Myocyte (in vitro differentiated cells): ENCODE measurements at places on chromosomes 7 and 10. TPM values are rescaled to one million over a fixed set of nuclear protein-coding genes. Genes with fewer than 3 reads are reported as not detected.
A peak's percentile ranks its signal among the peaks of the same experiment; 100 is the strongest.

The PCBD1 gene
- 53.2 and 58.8 TPM in 2 replicates for total RNA-seq

The CCDC146 gene
- total RNA-seq = 2.3 and 3.4 TPM in 2 replicates

The CLDN4 gene
- not detected in 2 replicates for total RNA-seq

The MSMB gene
- not detected in 2 replicates for total RNA-seq

The C7orf25 gene
- 15.1 and 26.1 TPM in 2 replicates for total RNA-seq

The PIK3AP1 gene
- total RNA-seq = 0.29 and 2.0 TPM in 2 replicates

- no peak for DNase-seq
Observed at GRCh38 chr7:117588352-117588794, 108.5 kb downstream of the CFTR start.

GRCh38 chr10:71039551-71039950, 151.2 kb upstream of the PCBD1 start:
- DNase-seq = no peak

DNA sequence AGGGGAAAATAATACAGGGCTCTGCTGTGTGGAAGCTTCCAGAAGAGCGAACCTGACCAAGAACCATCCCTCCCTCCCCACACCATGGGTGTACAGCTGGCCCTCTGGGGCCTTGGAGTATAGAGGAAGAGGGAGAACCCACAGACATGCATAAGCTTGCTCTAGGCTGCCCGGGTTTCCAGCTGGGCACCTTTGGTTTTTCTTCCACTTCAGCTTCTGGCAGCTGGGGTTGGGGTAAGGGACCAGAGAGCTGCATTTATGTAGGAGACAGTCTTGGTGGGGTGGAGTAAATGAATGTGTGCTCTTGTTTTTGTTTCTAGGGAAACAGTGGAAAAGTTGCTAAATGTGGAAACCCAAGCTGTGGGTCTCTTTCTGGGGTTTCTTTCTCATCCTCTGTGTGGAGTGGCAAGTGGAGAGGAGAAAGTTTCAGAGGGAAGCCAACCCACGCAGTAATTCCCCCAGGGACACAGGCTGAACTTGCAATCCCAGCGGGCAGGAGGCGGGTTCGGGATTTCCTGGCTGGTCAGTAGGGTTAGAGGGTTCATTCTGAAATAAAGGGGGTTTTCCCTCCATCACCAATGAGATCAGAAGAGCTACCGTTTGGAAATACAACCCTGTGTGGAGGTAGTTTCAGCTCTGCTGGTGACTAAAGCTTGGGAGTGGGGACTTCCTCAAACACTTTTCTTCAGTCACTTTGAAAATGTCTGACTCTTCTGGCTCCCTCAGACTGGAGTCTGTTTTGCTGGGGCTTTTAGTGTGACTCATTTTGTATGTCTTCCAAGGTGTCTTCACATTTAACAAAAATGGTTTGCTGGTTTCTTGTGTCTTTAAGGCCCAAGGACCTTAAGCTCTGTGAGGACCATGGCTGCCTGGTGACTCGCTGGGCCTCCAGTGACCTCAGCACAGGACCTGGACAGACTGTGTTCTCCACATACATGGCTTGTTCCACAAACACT, 22.2 kb upstream of the SRGN start:
- peak; percentile 54 for DNase-seq

DNA sequence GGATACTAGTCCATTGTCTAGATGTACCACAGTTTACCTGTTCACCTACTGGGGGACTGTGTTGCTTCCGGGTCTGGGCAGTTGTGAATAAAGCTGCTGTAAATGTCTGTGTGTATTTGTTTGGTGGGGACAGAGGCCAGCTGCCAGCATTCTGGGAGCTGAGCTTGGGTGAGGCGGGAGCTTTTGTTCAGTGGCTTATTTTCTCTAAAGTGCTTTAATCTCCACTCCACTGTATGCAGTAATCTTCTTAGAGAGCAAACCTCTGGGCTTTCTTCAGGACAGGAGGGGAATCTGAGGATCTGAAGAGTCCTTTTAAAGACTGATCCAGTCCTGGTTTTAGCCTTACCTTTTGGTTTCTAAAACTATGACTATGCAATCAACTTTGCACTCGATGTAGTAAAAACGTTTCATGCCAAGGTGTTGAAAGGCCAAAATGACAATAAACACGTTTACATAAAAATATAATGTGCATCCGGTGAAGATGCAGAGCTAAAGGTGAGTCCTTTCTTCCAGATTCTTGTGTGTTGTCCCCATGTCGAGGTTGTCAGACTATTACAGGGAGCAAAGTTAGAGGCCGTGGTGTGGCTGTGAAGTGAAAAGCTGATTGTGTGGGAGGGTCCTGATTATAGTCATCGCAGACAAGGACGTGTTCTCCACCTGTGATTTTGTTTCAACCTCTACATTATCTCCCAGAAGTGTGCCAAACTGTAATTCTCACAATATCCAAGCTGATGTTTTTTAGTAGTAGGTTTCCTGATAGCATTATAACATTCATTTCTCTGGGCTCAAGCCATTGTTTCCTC, 279.8 kb downstream of the CAMK1D start:
- no peak for DNase-seq

DNA sequence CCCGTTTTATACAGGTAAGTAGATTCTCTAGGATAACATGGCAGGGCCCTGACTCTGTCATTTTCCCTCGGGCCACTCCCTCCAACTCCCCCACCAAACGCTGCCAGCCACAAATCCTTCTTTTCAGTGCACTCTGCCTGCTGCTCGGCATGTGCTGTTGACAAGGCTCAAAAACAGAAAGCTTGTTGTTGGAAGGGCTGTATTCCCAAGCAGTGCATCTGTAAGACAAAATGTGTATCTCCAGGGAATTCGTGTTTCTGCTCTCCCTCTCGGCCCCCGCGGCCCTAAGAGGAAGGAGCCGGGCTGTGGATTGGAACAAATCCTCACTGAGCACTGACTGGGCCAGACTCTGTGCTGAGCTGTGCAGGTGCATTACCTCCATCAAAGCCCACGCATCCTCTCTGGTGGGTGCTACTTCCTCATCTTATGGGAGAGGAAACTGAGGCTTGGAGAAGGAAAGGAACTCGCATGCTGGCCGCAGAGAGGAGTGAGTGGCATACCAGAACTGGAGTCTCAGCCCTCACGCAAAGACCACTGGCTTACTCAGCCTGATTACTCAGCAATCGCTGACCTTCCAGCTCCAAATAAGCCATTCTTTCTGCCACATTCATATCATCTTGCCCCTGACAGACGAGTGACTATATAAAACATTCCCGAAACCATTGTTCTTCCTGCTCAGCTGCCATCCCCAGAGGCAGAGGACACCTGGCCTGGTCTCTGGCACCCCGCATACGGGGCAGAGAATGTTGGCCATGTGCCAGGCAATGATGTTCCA, 33.5 kb upstream of the ENO4 start:
- DNase-seq = peak; percentile 78

DNA sequence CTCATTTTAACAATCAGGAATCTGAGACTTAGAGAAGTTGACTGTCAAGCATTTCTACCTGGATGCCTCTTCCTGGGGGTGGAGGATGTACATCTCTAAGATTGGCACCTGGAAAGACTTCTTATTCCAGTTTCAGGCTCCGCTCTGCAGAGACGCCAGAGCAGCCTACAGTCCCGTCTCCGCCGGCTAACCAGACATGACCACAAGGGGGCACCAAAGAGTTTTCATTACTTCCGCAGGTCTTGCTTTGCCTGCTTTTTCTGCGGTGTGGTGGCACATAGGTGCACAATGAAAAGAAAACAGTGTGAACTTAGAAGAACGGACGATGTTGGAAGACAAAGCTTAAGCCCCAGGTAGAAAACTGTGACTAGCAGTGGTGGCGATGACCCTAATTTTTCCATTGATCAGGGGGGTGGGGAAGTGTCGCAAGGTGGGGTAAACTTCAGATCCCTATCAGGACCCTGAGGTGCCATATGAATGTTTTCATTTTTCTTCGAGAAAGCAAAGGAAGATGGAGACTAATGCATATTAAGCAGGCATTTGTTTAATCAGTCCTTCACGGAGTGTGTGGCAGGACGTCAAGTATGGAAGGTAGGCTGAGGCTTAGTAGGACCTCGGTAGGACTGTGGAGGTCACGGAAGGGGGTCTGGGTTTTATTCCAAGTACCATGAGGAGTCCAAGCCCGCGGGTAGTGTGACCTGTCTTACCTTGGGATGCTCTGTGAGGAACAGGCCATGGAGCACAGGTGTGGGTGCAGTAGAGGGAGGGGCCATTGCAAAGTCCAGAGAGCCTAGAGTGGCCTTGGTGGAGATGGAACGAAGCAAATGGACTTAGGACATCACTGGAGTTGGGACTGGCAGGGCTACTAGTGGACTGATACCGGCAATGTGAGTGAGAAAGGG, 60.1 kb upstream of the SORCS3 start:
- peak; percentile 72 for DNase-seq

- no peak for DNase-seq
Observed at GRCh38 chr7:34327681-34328080, 330.3 kb upstream of the NPSR1 start.

- no peak for DNase-seq
Observed at GRCh38 chr7:104661575-104661974, 333.2 kb downstream of the LHFPL3 start.

DNA sequence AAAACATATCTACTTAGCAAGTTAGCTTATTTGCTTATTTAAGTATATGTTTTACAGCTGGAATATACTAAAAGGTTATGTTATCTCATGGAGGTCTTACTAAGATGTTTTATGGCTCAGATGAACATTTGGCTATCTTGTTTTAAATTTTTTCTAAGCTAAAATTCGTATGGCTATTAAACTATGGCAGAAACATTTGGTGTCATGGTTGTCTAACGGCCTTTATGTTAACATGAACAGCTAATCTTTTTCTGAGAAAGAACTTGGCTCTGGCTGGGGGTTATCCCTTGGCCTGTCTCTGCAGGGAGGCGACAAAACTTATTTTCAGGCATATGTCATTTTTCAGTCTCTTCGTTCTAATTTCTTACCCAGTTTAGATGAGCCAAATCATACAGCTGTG, 101.5 kb upstream of the MTPN start:
- no peak for DNase-seq

- DNase-seq = no peak
Observed at GRCh38 chr7:50988465-50988864, 205.8 kb upstream of the GRB10 start.

DNA sequence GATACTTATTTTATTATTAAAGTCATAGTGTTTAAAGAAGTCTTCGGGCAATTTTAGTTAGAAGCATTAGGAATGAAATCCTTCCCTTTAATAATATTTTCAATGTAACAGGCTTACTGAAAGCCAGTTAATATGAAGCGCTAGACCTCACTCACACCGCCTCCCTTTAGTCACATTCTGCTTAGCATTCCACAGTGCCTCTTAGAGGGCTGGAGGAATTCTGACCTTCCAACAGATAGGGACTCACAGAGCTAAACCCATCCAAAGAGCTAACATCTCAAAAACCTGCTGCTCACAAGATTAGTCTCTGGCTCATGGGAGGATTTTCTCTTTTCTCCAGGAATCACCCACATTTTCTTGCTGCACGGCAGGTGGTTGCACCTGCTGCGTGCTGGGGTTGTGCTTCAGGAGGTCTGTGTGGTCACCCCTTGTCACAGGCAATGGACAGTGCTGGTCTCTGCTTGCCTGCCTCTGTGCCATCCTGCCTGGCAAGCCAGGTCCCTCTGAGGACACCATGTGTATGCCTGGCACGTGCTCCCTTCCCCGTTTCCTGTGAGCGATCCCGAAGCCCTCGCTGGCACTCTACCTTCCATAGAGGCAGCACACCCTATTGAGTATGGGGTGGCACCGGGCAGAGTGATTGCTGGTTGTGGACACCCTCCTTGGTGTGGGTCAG, 91.8 kb downstream of the KLF6 start:
- no peak for DNase-seq

DNA sequence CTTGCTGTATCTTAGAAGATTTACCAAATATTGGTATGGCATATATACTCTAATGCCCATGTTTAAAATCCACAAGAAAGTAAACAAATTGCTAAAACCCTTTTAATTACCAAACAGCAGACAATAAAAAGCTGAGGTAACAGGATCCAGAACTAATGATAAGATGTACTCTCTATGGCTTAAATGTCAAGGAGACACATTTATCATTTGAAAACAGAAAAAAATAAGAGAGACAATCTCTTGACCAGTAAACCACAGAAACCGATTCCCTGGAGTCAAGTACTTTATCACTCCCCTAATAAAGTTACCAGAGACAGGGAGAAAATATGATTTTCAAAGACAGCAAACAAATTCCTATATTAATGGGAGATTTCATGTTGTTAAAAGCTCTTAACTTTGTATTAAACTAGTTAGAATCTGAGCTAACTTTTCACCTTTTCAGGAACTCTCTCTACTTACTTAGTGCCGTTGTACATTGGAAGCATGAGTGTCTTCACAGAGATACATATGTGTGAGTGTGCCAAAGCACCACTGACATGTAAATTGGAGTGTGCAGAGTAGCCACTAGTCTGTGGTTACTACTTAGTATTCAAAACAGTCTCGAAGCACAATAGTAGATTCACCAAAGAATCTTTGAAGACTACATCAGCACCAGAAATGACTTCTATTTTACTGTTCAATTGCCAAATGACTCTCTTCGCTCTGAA, 44.2 kb downstream of the TSPAN12 start:
- no peak for DNase-seq

- no peak for DNase-seq
Observed at GRCh38 chr10:75127471-75127870, 16.0 kb downstream of the SAMD8 start.

DNA sequence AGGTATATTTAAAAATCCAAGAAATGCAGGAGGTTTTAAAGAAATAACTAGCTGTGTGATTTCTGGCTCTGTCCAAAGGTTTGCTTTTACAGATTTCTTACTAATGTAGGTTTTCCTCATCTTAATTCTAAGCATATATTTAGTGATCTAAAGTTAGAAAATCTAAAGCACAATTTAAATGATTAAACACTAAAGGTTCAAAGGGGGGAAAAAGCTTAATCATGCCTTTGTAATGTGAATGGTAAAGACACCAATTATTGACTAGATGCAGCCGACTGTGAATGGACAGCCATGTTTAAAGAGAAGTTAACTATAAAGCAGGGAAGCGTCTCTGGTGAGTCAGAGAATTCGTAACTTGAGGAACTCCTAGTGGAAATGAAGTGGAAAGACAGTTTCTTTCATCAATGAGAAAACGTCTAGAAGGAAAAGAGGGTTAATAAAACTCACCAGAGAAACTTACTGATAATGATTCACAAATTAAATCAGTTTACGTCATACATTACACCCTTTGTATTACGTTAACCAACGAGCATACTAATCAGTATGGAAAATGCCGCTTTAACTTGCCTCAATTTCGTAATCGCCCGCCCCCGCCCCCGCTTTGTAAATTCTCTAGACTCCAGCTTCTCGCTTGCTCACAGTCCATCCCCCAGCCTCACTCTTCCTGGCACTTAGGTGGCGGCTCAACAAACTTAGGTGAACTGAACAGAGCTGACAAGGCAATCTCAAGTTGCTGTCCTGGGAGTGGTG, 1.1 kb upstream of the HBP1 start:
- peak; percentile 88 for DNase-seq

DNA sequence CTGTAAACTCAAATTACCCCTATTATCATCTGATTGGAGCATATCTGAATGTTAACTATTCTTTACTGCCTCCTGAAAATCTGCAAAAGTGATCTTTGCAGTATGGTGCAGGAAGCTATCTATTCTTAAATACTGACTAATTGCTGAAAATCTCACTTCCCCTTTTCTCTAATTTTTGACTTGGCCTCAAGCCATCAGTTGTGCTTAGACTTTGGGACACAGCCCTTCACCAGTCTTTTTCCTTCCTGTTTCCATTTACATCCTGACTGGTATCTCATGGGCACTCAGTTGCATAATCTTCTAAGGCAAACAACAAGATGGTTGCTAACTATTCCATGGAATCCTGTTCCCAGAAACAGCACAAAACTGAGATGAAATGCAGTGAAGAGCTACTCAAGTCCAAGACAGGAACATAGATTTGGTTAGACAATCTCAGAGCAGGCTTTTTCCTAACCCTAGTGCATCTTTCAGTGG, 228.5 kb downstream of the SORCS1 start:
- no peak for DNase-seq
